ENCODE measurements at places on chromosomes 6 and 20.

DNA sequence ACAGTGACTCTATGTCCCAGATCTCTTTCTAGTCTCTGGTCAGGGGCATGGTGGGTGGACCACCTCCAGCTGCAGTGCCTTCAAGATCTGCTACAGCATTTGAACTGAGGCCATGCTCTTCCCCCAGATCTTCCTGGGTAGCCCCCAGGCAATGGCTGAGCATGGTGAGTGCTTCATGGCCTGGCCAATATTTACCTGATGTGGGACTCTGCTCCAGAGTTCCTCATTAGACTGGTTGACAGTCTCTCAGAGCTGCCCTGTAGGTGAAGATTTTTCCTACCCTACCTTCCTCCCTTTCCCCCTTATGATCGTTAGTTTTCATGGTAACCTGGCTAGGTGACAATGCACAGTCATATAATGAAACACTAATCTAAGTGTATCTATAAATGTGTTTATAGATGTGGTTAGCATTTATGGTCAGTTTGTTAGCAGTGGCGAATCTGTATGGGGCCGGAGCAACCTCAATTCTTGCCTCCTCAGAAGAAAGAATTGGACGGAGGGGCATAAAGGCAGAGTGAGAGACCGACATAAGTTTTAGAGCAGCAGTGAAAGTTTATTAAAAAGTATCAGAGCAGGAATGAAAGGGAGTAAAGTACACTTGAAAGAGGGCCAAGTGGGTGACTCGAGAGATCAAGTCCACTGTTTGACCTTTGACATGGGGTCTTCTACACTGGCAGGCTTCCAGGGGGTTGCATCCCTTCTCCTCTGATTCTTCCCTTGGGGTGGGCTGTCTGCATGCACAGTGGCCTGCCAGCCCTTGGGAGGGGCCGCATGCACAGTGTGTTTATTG is 256.3 kb downstream of the CD83 start:
- DNase-seq, result no peak

DNA sequence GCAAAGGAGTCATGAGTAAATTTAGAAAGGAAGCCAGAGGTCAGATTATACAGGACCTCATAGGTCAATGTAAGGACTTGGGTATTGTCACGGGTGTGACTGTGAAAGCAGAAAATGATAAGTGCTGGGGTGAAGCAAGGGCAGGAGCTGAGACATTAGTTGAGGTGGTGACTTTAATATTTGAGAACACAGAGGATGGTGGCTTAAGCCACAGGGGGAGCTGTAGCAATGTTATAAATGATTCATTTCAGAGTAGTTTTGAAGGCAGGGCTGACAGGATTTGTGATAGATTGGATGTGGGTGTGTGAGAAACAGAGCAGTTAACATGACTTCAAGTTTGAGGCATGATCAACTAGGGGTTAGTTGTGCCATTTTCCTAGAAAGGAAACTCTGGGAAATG is 659.9 kb downstream of the EPM2A start:
- DNase-seq, result no peak

GRCh38 chr6:19752746-19753145 is 84.4 kb upstream of the ID4 start:
- DNase-seq, result no peak

GRCh38 chr6:10237298-10238038 is 177.4 kb downstream of the TFAP2A start:
- DNase-seq, result no peak

GRCh38 chr6:39839445-39839844 is 47.3 kb downstream of the DAAM2 start:
- no peak for DNase-seq

DNA sequence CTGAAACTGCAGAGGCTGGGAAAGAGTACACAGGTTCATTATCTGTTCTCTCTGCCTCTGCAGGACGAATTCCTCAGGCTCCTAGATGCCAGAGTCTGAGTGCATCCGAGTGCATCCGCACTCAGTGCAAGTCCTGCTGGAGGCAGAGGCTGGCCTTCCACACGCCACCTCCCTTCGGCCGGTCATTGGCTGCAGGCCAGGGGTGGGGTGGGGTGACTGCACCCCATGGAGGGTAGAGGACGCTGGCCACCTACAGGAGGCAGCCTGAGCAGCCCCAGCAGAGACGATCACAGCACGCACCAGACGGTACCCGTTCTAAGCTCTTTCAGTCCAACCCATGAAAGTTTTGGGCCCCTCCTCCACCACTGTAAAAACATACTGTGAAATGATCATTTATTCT is 11.7 kb downstream of the SFT2D1 start:
- DNase-seq, result no peak

- no peak for DNase-seq
Observed at GRCh38 chr6:157563611-157564284, 182.8 kb downstream of the ZDHHC14 start.

DNA sequence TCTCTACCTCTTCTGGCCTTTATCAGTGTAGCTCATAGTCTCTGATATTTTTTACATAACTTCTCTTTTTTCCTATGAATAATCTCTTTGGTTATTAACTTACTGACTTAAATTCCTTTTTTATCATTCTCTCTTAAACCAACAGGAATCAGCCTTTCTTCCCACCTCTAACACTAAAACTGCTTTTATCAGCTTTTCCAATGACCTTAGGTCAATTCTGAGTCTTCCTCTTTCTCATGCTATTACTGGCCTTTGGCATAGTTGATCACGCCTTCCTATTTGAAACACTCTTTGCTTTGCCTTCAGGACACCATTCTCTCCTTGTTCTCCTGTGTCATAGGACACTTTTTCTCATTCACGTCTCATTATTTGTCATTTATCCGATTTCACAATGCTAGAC is 8.1 kb upstream of the HINT3 start:
- DNase-seq, result no peak

DNA sequence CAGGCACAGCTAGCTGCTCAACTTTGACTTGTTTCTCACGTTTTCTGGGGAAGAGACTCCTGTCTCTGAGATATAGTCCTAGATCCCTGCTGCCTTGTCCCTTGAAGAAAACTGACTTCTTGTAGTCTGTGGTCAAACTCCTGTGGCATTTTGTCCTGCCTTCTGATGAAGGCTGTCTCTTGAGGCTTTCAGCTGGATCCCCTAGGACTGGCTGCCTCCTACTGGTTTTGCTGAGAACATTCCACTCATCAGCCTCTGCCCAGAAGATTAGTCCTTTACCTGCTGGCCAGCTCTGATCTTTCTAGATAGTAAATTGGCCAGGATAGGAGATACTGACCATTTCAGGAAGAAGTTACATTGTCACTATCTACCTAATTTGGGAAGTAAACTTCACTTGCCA is 71.9 kb upstream of the CNR1 start:
- DNase-seq, result no peak

- DNase-seq, result no peak
Observed at GRCh38 chr6:115691433-115691832, 369.3 kb downstream of the FRK start.

DNA sequence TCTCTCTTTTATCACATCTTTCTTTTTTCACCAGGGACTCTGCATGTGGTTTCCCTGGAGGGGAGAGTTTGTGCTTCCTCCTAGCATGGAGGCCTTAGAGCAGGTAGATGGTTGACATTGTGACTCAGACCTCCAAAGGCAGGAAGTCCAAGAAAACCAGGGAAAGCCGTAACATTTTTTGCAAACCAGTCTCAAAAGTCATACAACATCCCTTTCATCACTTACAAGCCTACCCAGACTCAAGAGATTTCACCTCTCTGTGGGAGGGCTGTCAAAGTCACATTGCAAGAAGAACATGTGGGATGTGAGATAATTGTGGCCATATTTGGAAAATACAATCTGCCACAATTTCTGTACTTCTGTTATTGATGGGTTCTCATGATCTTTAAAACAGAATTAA is 46.2 kb downstream of the SNRNP48 start:
- DNase-seq, result no peak

- DNase-seq, result no peak
Observed at GRCh38 chr6:56938649-56939191, 16.2 kb upstream of the BEND6 start.

GRCh38 chr6:127205036-127205435 is 61.6 kb upstream of the RNF146 start:
- no peak for DNase-seq

GRCh38 chr6:124958759-124959354 is 3.4 kb upstream of the RNF217 start:
- no peak for DNase-seq

- no peak for DNase-seq
Observed at GRCh38 chr20:57316795-57317201, 12.8 kb upstream of the SPO11 start.

DNA sequence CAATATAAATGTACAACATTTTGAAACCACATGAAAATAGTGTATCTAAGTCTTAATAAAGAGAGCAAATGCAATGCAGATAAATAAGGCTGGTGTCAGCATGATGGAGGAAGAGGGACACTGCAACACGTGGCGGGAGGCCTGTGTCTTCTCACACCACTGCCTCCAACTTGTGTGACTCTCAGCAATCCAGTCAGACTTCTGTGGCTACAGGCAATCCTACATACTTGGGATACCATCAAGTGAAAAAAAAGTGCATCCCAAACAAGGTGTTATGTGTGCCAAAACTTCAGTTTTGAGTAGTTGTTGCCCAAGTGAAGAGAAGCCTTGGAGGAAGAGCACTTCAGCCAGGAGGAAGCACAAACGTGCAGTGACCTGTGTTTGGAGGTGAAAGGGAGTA is 68.6 kb downstream of the PKIB start:
- DNase-seq, result no peak
